DMS79 treated with DMSO at 0.1 percent for 48 hours (cell line): ENCODE measurements at places on chromosomes 5 and 9.

DNA sequence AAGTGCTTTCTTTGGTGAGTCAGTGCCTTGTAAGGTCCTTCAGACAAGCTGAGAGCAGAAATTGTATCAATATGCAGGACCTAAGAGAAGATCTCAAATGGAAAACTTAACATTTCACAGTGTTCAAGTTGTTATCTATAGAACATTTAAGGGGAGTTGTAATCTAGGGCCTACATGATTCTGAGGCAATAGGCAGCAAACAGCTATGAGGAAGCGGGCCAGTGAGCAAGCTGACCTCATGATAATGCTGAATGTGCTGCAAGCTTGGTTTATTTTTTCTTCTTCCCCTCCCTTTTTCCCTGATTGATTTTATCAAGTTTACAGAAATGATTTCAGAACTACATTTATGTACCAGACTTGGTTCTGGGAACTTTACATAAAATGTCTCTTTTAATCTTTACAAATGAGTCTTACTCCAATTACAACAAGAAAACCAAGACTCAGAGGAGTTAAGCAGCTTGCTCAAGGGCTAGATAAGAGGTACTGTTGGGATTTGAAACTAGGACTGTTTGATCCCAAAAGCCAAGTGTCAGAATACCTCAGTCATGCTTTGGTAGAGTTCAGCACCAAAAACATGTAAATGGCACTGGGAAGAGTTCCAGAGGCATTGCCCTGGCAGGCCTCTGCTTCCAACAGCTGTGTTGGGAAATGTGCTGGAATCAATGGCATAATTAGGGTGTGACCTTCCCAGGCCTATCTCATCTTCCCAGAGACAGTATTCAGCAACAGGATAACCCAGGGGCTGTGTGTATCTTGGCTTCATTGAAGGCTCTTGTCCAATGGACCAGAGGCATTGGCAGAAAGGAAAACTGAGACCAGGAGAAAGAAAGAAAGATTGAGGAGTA is 130.1 kb downstream of the LRRC70 start:
- no peak for DNase-seq

- no peak for DNase-seq
These were observed 200.8 kb upstream of the ST8SIA4 start for GRCh38 chr5:101103874-101104273.

GRCh38 chr5:110251366-110251765 is 475.1 kb downstream of the TMEM232 start:
- DNase-seq = no peak

DNA sequence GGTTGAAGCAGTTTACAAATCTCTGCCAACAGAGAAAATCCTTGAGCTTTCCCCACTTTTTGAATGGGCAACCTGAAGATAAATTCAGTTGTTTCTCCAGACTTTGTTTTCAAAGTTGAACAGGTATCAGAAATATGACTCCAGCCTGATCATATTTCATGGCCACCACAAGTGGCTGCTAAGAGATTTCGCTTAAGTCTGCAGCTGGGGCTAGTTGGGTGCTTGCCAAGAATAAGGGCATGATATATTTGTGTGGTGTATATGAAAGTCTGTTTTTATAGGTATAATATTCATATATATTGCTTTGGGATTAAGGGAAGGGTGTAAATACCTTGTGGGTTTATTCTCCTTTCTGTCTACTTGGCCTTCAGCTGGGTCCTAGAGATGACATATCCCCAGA is 168.4 kb upstream of the GDNF start:
- peak; percentile 33 for DNase-seq

DNA sequence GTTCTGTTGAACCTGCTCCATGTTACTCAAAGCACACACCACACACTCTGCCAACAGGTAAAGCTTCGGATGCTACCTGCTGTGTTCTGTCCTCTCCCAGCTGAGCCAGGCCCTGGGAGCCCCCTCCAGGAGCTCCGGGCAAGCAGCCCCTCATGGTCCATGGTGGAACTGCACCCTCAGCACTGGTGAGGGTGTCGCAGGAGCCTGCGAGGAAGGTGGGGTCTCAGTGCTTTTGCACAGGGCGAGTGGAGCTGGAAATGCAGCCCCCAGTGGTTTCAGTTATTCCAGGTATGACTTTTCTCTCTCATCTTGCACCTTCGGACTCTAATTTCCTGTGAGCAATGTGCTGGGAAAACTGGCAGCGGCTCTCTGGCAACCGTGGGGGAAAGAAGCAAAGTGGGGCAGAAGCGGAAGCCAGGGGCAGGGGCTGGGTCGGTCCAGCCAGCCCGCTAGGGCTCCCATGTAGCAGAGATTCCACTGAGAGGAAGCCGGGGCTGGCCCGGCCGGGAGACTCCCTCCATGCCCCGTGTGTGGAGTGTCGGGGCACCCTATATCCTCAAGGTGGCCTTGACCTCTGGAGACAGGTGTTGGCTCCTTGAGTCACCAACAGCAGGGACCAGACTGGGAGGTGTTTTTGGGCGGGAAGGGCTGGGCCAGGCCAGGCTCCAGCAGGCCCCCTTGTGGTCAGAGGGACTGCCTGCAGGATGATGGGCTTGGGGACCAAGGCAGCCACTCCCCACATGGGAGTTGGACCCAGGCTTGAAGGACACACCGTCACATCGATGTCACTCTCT is 75.6 kb upstream of the PRSS3 start:
- no peak for DNase-seq

- DNase-seq = no peak
These were observed 20.6 kb downstream of the OLFML2A start for GRCh38 chr9:124797343-124798103.

GRCh38 chr9:77808751-77809081 is 160.6 kb upstream of the GNA14 start:
- DNase-seq = no peak

- no peak for DNase-seq
These were observed 5.2 kb upstream of the ANXA6 start for GRCh38 chr5:151162776-151163175.

GRCh38 chr9:114990901-114991300 is 60.5 kb upstream of the TNFSF8 start:
- no peak for DNase-seq

DNA sequence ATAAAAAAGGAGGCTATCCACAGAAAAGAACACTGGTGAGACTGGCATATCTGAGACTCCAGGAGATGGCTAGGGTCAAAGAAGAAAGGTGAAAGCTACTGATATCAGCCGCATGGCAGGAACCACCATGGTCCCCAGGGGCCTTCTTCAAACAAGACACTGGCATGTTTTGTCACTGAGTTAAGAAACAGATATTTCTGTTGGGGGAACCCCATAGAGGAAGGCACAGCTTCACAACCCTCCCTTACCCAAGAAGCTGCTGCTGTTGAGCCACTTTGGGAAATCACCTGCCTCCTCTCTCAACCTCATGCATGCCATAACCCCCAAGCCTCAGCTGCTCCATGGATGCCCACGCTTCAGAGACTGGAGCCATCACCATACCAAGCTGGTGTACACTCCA is 13.3 kb upstream of the BTNL3 start:
- no peak for DNase-seq

DNA sequence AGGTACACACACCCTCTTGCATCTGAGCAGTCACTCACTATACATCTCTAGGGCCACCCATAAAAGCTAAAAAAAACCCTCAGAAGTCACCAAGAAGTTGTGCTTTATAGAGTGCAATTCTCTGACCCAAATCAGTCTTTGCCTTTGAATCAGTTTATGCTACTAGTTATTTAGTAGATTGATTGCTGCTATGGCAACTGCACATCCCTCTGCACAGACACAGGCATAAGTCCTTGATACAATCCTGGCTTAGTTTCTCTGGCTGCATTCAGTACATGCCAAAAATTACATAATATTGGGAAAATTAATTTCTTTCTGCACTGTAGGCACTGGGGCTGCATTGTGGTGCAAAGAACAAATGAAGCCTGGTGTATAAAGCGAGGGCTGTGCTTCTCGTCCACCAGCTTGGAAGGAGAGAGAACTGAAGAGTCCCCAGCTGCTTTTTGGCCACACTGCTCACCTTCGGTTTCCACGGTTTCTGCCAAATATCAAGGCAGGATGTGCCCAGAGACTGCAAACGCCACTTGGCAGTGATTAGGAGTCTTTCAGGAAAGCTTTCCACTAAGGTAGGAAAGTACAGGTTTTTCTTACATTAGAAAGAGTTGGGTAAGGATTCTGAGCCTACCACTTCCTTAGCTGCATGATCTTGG is 258.4 kb downstream of the ELAVL2 start:
- DNase-seq = no peak

DNA sequence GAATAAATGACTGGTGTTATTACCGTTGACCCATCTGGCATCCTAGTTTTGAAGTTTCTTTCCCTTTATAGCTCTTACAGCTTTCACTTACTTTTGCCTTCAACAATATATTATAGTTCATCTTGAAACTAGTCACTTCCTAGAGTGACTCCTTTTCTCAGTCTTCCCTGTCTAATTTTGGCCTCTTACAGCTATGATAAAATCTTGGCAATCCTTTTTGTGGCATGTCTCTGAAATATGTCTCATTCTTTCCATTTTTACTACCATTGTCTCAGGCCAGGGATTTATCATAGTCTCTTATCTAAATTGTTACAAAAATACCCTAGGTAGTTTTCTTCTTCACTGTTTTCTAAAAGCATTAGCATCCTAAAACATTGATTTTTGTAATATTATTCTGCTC is 621.3 kb upstream of the ZNF608 start:
- no peak for DNase-seq

DNA sequence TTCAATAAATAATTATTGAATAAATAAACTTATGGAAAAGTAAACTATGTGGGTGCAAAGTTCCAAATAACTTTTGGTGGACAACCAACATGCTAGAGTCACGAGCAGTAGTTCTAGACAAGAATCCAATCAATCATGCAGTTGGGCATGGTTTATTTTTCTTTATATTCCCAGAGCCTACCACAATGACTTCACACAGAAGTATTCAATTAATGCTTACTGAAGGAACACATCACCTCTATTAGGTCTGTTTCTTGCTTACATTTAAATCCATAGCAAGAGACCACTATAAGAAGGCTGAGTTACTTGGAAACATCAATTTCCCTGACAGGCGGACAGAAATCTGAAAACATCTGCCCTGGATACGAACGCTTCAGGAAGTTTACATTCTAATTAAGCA is 214.2 kb downstream of the TMEM232 start:
- no peak for DNase-seq

DNA sequence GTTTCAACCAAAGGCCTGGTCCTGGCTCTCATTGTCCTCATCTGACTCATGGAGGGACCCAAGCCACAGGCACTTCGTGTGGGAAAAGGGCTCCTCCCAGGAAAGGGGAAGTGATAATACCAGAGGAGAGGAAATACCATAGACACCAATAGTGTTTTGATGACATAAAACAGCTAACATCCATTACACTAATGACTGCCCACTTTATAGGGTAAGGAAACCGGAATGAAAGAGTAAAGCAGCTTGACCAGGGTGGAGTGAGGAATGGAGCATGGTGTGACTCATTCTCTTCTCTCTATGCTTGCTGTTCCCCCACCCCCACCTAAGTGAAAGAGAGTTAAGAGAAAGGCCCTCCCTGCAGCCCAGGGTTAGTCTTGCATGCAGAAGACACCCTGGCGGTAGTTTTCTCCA is 67.4 kb upstream of the HRH2 start:
- DNase-seq = no peak

GRCh38 chr9:121753802-121754654 is 102.6 kb downstream of the DAB2IP start:
- DNase-seq = no peak

- DNase-seq = no peak
These were observed 12.5 kb downstream of the ABL1 start for GRCh38 chr9:130847306-130848217.

DNA sequence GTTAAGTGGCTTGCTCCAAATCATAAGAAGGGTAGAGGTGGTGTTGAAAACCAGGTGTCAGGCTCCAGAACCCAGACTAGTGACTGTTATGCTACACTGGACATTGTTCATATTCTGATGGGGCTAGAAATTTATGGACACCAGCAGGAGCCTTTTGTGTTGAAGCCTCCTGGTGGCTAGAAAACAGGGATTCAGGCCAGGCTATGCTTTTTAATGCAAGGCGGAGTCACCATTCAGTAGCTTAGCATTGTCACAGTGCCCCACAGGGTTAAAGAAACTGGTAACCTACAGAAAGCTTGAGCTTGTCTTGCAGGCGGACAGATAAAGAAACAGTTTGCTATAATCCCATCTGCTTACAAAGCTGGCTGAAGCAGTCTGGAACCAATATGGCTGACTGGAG is 23.0 kb upstream of the GOLM1 start:
- DNase-seq = no peak
